ENCODE measurements at places on chromosomes 12 and 14.
A peak's percentile ranks its signal among the peaks of the same experiment; 100 is the strongest.

DNA sequence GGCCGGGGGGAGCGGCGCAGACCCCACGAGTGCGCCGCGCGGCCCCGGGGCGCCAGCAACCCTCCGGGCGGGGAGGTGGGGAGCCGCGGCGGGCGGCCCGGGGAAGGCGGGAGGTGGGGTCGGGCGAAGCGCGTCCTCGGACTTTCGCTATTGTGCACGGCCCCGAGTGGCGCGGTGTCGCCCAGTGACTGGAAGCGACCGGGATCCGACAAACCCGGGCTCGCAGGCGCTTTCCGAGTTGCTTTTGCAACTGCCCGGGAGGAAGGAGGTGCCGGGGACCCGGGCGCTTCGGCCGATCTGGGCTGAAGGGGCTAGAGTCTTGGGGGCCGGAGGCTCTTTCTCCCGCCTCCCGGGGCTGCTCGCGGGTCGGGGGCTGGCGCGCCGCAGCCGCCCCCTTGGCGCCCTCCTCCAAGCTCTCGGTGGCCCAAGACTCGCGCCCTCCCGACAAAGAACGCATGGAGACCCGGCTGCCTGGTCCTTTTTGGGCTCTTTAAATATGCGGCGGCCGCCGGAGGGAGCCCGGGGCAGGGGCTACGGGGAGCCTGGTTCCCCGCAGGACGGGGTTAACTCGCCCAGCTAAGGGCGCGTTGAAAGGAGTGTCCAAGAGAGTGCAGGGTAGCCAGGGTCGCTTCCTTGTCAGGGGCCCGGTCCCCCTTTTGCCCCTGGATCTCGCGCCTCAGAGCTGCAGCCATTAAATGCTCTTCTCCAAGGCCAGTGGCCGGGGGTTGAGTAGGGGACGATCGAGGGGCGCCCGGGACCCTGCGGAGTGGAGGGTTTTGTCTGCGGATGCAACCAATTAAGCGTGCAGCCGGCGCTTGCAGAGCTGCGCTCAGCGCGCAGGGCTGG is 1.4 kb downstream of the HMGA2 start:
- peaks cover 67% of the 10 kb centered on the region for H3K27me3 ChIP-seq
- no peaks in the 10 kb centered on the region for H3K36me3 ChIP-seq
- H3K4me1 ChIP-seq = peaks cover 13% of the 10 kb centered on the region
- no peak for DNase-seq
- H3K4me3 ChIP-seq = no peak overlapping the region
- no peak overlapping the region for H3K27ac ChIP-seq

GRCh38 chr14:96920023-96920422 is 122.8 kb downstream of the VRK1 start:
- no peaks in the 10 kb centered on the region for H3K4me1 ChIP-seq
- H3K36me3 ChIP-seq = peaks cover 1% of the 10 kb centered on the region
- no peak for DNase-seq
- H3K27ac ChIP-seq = no peak overlapping the region
- H3K4me3 ChIP-seq = no peak overlapping the region
- H3K27me3 ChIP-seq = no peaks in the 10 kb centered on the region

- H3K36me3 ChIP-seq = peaks cover 6% of the 10 kb centered on the region
- peaks cover 7% of the 10 kb centered on the region for H3K4me1 ChIP-seq
- H3K27ac ChIP-seq = no peak overlapping the region
- no peak overlapping the region for H3K4me3 ChIP-seq
- DNase-seq = no peak
- H3K27me3 ChIP-seq = peaks cover 24% of the 10 kb centered on the region
Observed at GRCh38 chr12:10101042-10101579, 2.3 kb upstream of the CLEC1A start.

DNA sequence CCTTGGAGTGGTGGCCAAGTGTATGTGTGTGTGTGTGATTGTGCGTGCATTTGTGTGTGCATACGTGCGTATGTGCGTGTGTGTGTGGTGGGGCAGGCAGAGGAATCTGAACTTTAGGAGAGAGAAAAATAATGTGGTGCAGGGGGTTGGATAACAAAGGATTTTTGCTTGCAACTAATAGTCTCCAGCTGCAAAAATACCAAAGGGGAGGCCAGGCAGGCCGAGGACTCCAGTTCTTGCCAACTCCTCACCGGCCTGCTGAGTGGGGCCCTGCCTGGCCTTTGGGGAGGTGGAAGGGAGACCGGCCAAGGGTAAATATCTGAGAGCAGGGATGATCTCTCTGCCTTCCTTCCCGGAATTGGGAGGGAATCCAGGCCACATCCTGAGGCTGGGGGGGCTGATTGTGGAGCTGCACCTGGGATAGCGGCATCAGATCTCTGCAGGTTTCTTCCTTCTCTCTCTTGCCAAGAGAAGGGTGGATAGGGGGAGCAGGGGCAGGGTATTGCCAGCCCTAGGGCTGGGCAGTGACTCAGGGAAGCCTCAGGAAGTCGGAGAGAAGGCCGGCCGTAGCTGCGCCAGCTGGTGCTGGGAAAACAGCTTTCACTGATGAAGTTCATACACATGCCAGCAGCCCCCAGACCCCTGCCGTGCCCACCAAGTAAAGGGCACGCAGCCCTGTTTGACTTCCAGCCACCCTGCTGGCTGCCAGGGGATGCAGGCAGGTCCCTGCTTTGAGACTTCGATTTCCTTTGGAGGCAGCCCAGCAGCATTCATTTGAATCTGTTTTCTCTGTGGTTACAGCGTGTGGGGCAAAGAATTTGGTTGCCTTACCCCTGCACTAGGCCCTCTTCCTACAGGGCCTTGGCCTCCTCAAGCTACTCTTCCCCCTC is 4.6 kb upstream of the LRP1-AS start:
- peaks cover 3% of the 10 kb centered on the region for H3K27me3 ChIP-seq
- no peak overlapping the region for H3K4me3 ChIP-seq
- no peaks in the 10 kb centered on the region for H3K36me3 ChIP-seq

DNA sequence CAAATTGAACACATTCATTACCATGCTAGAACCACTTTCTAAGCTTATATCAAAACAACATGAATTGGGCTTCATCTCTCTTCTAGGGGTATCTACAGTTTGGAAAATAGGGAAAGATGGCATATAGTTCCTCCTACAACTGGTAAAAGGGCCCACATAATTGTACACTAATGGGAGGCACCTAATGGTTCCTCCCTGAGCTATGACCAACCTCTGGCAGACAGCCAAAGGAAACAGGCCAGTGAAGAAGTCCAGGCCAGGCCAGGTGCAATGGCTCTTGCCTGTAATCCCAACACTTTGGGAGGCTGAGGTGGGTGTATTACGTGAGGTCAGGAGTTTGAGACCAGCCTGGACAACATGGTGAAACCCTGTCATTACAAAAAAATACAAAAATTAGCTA is 23.2 kb upstream of the APOF start:
- no peak overlapping the region for H3K4me3 ChIP-seq
- H3K36me3 ChIP-seq = no peaks in the 10 kb centered on the region
- no peaks in the 10 kb centered on the region for H3K4me1 ChIP-seq

DNA sequence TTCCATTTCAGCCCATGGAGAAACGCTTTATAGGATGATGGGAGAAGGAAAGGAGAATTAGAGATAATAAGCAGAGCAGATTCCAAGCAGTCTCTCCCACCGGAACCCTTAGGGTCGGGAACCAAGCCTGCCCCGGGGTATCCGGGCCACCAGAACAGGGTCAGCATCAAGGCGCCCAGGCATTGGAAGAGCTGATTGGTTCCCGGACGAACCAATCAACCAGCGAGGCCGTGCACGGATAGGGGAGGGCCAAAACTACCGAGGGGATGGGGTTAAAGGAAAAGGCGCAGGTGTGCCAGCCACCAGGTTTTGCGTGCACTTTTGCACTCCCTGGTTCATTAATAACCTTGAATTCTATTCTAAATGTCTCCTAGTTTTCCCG is 1.7 kb downstream of the PPM1H start:
- H3K36me3 ChIP-seq = no peaks in the 10 kb centered on the region
- H3K27ac ChIP-seq = no peak overlapping the region
- H3K4me3 ChIP-seq = no peak overlapping the region
- no peak for DNase-seq
- peaks cover 58% of the 10 kb centered on the region for H3K27me3 ChIP-seq

DNA sequence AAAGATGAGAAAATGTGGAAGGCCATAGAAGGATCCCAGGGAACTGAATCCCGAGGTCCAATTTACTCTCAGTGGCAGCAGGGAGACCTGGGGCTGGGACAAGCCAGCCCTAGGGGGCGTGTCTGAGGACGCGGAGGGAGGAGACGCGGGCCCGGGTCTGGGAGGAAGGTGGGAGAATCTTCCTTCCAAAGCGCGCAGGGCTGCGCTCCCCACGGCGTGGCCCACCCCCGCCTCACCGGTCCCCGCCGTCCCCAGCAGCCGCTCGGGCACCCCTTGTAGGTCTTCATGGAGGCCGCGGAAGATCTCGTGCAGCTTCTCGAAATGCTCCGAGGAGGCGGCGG is 323 bp downstream of the VTI1B start:
- H3K27me3 ChIP-seq = no peaks in the 10 kb centered on the region
- H3K4me1 ChIP-seq = peaks cover 38% of the 10 kb centered on the region
- peak; percentile 67 for DNase-seq
- H3K36me3 ChIP-seq = peaks cover 24% of the 10 kb centered on the region
- H3K27ac ChIP-seq = peak overlapping the region; percentile 83
- peak overlapping the region; percentile 90 for H3K4me3 ChIP-seq

GRCh38 chr14:104140213-104140462 is 1.8 kb downstream of the KIF26A start:
- no peak for DNase-seq
- H3K4me1 ChIP-seq = peaks cover 5% of the 10 kb centered on the region
- no peak overlapping the region for H3K4me3 ChIP-seq
- no peak overlapping the region for H3K27ac ChIP-seq
- no peaks in the 10 kb centered on the region for H3K36me3 ChIP-seq

GRCh38 chr14:57049848-57050247 is 218.9 kb downstream of the EXOC5 start:
- no peaks in the 10 kb centered on the region for H3K4me1 ChIP-seq
- no peak overlapping the region for H3K4me3 ChIP-seq
- no peak overlapping the region for H3K27ac ChIP-seq
- no peaks in the 10 kb centered on the region for H3K36me3 ChIP-seq
- no peak for DNase-seq

DNA sequence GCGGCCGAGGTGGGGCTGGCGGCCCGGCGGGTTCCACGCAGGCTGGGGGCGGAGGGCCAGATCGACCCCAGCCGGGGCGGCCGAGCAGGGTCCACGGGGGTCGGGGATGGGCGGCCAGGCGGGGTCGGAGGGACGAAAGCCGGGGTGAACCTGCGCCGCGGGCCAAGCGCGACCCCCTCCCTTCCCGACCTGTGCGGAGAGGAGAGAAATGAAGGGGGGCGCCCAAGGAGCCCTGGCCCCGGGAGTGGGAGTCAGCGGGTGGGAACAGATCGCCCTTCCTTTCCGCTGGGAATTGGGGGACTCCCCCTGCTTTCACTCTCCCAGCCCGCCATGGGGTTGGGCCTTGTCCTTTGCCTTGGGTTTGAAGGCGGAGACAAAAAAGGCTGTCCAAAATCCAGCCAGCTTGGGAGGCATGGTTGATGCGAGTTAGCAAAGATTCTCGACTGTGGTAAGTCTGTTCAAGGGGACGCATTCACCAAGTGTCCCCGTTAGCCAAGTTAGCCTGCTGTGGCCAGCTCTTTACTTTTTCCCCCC is 559 bp upstream of the CKAP4 start:
- H3K4me3 ChIP-seq = peak overlapping the region; percentile 44
- no peak overlapping the region for H3K27ac ChIP-seq
- DNase-seq = peak; percentile 40

- no peaks in the 10 kb centered on the region for H3K36me3 ChIP-seq
- H3K27ac ChIP-seq = no peak overlapping the region
- DNase-seq = no peak
Observed at GRCh38 chr12:117343296-117343695, 18.1 kb downstream of the NOS1 start.

DNA sequence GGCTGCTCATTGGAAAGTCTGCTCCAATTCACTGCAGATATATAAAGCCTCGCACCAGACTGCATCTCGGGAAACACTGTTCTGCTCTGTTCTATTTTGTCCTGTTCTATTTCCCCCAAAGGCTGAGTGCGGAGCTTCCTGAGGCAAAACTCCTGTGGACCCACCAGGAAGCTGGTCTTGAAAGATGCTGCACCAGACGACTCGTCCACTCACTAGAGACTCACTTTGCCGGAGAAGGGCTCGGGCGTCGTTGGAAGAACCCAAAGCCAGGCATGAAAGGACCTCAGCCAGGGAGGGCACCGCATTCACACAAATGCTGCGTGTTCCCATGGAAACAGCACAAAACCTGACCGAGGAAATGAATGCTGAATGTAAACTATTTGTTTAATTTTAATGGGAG is 331.2 kb upstream of the SFSWAP start:
- no peaks in the 10 kb centered on the region for H3K4me1 ChIP-seq
- no peaks in the 10 kb centered on the region for H3K27me3 ChIP-seq
- DNase-seq = peak; percentile 36
- no peak overlapping the region for H3K27ac ChIP-seq
- H3K4me3 ChIP-seq = no peak overlapping the region
- H3K36me3 ChIP-seq = no peaks in the 10 kb centered on the region

DNA sequence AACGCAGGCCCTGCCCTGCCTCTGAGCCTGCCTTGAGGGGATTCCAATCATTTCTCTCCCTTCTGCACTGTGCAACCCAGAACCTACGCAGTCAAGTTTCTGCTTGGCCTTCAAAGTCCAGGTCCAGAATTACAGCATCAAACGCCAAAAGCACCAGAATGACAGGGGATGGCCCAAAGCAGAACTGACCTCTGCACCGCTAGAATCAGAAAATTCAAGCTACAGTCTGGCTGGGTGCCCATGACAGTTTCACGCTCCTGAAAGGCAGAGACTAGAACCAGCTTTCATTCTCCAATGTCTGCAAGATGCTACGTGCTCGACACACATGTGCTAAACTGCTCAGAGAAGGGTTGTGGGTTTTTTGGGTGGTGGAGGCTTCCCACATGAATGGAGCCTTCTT is 4.1 kb downstream of the CLMN start:
- DNase-seq = no peak
- no peaks in the 10 kb centered on the region for H3K36me3 ChIP-seq
- peaks cover 48% of the 10 kb centered on the region for H3K27me3 ChIP-seq

GRCh38 chr12:22101749-22102243 is 55.8 kb downstream of the CMAS start:
- no peak overlapping the region for H3K27ac ChIP-seq
- DNase-seq = no peak
- H3K4me3 ChIP-seq = no peak overlapping the region
- peaks cover 10% of the 10 kb centered on the region for H3K27me3 ChIP-seq
- H3K36me3 ChIP-seq = no peaks in the 10 kb centered on the region
- peaks cover 13% of the 10 kb centered on the region for H3K4me1 ChIP-seq

GRCh38 chr12:67415473-67415872 is 146.3 kb downstream of the CAND1 start:
- no peaks in the 10 kb centered on the region for H3K36me3 ChIP-seq
- H3K27me3 ChIP-seq = no peaks in the 10 kb centered on the region
- no peak for DNase-seq
- H3K4me3 ChIP-seq = no peak overlapping the region
- no peak overlapping the region for H3K27ac ChIP-seq
- H3K4me1 ChIP-seq = no peaks in the 10 kb centered on the region

All from activated CD8-positive, alpha-beta memory T cell treated with anti-CD3 and anti-CD28 coated beads, Interleukin-2, amount 10 ng/mL, durations not matched to agents 7 days and 5 days (primary cell).